ENCODE measurements at places on chromosomes 6 and 20.

DNA sequence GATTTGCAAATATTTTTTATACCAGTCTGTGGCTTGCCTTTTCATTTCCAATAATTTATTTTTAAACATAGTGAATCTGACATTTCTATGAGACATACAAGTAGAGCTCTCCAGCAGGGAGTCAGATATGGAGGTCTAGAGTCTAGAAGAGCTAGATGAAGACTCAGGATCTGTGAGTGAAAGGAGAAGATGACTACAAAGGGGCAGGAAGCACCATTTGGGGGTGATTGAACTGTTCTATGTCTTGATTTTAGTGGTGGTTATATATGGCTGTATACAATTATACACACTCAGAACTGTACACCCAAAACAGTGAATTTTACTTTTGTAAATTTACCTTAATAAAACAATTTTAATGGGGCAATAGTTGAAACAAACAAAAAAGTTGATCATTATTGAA is 127.9 kb upstream of the BACH2 start:
- no peak for DNase-seq

- no peak for DNase-seq
These were observed 22.0 kb downstream of the ERGIC3 start for GRCh38 chr20:35563834-35564233.

- no peak for DNase-seq
These were observed 74.0 kb upstream of the FAM83B start for GRCh38 chr6:54772610-54773009.

DNA sequence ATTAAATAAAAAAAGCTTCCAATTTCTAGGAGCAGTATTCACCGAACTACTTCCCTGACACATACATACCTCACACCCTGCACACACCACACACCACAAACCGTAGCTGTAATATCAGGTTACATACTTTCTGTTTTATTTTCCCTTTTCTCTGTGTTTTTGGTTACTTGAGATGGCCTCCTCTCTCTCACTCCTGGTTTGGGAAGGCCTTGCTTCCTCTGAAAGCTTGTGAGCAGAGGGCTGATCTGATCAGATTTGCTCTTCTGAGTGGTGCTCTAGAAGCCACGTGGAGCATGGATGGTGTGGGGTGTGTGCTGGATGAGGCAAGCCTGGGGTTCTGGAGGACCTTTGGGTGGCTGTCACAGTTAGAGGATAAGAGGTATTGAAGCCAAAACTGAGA is 20.9 kb downstream of the UTRN start:
- DNase-seq = no peak

DNA sequence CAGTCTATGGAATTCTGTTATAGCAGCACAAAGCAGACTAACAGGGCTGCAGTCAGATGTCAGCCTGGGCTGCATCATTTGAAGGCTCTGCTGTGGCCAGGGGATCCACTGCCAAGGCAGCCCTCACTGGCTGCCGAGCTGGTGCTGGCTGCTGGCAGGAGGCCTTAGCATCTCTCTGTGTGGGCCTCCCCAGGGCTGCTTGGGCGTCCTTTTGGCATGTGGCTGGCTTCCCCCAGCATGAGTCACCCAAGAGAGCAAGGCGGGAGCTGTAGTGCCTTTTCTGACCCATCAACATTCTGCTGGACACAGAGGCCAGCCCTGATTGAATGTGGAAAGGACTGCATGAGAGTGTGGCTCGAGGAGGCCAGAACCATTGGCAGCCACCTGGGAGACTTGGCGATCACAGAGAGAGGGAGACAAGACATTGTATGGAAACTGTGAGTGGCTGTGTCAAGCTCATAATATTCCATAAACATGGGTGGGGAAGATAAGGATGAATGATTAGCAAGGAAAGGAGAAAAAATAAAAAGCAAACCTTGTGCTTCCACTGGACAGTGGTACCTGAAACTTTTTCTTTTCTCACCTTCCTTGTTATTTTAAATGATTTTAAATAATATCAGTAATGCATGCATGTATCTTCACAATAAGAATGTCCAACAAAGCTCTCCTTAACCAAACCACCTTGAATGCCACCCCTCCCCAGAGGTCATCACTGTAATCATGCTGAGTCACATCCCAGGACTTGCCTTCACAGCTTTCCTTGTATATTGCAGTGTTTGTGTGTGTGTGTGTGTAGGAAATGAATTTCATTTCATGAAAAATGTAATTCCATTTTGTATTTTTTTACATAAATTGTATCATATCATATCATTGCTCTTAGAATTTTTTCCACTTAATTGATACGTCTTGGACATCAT is 55.0 kb upstream of the VSX1 start:
- DNase-seq = no peak

DNA sequence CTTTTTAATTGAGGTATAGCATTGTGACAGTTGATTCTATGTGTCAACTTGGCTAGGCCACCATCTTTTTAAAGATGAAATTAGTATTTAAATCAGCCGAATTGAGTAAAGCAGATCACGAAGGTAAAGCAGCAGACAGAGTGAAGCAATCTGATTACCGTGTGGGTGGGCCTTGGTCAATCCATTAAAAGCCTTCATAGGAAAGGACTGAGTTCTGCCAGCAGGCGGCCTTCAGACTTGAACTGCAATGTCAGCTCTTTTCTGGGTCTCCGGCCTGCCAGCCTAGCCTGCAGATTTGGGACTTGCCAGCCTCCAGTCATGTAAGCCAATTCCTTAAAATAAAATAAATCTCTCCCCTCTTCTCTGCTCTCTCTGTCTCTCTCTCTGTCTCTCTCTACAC is 22.4 kb upstream of the TGM2 start:
- DNase-seq = no peak

- DNase-seq = no peak
These were observed 13.3 kb downstream of the SLC2A12 start for GRCh38 chr6:134039116-134039515.

DNA sequence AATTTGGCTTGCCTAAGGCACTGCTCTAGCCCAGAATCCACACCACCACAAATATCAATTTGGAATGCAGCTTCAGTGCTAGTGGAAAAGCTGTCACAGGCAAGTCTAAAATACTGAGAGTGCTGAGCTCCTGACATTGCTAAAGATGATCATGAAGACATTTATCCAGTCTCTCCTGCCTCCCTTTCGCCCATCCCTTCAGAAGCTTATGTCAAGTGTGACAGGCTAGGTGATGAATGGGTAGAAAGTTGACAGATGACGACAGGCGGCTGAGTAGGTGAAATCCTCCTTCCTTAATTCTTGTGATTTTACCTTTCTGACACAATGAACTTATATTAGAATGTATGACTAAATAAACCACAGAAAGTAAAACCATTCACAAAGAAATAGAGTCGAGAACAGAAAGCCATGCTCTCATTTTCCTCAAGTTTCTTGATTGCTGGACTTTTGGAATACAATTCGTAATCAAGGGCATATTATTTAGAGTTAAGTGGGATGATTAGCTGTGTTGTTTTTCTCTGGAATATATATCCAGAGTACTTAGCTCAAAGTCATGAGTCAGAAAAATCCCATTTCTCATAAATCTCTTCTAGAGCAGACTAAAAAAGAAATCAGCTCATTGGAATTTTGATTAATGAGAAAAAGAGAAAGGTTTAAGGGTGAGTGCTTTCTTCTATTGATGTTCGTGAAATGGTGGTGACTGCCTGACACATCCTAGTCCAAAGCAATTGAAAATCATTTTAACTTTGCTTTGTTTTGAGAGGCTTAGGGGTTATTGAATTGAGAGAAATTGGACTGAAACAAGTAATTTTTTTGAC is 1228.2 kb upstream of the CITED2 start:
- no peak for DNase-seq

GRCh38 chr6:6402591-6402990 is 82.1 kb upstream of the F13A1 start:
- DNase-seq = no peak

DNA sequence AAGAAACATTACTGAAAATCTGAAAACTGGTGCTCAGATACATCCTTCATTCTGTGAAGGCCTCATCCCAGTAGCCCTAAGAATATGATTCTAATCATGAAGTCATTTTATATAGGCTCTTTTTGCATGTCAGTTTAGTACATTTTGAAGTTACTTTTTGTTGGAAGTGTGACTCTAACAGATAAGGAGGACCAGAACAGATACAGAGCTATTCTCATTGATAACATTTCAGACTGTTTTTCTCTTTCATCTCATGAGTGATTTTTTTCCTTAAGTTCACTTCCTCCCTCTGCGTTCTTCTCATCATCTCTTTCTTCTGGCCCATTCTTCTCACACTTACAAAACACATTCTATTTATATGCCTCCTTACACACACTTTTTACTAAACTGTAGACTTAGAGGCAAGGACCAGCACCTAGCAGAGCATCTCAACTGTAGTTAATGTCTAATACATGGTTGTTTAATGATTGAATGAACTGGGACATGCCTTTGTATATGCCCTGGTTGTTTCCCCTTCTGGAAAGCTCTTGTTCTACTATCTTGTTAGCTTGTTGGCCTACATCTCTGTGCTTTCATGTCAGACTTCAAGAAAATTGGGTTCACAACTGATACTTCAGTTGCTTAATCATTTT is 8.7 kb downstream of the CTNNBL1 start:
- DNase-seq = no peak

GRCh38 chr6:89950879-89951391 is 56.7 kb downstream of the GJA10 start:
- DNase-seq = no peak

DNA sequence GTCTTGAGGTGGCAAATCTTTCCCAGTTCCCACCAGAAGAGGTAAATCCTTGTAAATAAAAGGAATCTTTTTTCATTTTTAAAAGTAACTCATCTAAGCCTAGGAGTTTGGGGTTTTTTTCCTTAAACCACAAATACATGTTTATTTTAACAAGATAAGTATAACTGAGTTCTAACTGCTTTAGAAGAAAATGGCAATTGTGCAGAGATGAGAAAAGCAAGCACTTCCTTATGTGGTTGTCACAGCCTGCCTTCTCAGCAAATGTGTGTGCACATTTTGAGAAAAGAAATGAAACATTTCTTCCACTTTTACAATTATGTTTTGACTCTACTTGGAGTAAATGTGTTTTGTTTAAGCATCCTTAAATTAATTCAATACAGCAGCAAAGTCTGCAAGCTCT is 17.7 kb downstream of the HCK start:
- no peak for DNase-seq

- DNase-seq = no peak
These were observed 31.3 kb upstream of the PDE10A start for GRCh38 chr6:165694296-165694695.

- DNase-seq = no peak
These were observed 831.0 kb downstream of the TFAP2A start for GRCh38 chr6:9583753-9584352.

DNA sequence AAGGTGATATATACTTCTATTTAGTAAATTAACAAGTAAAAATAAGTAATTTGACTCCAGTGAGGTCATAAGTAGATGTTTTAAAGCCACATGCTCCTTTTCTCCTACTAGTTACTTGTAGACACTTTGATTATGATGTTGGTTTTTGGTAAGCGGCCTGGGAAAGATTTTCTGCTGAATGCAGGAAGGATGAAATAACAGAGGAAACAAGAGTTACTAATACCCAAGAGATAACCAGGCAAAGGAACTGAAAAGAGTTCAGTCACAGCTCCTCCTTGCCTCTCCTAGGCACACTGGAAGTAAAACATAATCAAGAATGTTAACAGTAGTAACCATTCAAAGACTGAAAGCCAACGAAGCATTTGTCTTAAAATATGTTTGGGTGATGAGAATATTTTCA is 203.3 kb downstream of the RNGTT start:
- DNase-seq = no peak

- no peak for DNase-seq
These were observed 7.9 kb upstream of the HLA-E start for GRCh38 chr6:30481211-30481964.

DNA sequence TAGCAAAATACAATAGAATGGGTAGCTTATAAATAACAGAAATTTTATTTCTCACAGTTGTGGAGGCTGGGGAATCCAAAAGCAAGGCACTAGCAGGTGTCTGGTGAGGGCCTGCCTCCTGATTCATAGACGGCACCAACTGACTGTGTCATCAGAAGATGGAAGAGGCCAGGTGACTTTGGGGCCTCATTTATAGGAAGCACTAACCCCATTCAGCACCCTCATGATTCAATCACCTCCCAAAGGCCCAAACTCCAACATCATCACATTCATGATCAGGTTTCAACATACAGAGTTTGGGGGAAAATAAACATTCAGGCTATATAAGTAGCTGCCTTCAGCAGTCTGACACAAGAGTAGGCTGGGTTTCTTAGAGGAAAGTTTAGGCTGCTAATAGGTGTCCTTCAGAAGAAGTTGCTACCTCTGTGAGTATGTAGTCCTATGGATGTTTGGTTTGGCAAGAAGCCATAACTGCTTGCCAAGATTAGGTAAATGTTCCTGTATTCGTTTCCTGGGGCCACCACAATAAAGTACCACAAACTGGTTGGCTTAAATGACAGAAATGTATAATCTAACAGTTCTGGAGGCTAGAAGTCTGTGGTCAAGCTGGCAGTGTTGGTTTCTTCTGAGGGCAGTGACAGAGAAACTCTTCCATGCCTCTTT is 48.8 kb downstream of the NT5E start:
- no peak for DNase-seq
